ENCODE measurements at places on chromosomes 11 and 22.

DNA sequence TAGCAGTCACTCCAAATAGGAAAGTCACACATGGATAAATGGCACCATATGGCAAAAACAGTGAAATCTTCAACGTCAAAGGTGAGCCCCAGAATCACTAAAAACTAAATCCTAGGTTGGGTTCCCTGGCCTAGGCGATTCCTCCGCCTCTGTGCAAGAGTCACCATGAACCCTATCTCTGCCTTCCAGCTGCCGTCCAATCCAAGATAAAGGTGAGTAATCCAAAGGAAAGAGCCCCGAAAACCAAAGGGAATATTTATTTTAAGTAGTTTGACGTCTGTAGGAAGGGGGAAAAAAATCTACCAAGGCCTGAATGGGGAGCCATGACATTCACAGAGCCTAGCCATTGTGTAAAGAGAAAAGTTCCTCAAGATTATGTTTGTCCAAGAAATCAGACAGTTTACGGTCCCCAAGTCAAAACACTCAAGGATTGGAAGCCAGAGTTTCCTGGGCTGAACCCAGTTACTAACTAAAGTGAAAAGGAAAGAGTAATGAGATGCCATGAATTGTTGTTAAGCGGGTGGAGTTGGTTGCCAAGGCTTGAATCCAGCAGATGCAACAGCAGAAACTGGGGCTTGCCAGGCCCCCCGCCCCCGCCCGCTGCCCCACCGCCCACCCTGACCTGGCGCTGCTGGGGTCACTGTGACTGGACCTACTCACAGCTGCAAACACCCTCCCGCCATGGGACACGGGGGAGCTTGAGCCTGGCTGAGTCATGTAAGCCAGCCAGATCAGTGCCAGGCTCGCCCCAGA lies 39.7 kb upstream of the ETS1 start:
- no peak for DNase-seq

DNA sequence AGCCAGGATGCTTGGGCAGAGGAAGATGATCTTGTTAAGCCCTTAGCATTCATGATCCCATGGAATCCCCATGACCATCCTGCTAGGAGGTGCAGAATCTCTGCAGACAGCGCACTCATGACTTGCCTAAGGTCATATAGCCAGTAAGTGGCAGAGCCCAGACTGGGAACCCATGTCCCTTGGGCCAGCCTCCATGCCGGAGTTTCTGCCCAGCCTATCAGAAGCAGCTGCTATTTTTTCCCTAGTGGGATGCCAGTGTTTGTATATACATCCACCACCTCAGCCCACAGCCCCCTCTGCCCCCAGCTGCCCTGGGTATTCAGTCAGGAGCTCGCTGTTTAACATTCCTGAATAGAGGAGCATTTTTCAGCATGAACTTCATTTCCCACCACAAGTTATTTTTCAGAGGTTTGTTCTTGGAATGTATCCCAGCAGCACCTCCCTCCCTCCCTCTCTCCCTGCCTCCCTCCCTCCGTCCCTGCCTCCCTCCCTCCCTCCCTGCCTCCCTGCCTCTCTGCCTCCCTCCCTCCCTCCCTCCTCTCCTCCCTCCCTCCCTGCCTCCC lies 34.4 kb upstream of the SUSD2 start:
- no peak for DNase-seq

GRCh38 chr11:36865846-36866245 lies 267.8 kb upstream of the RAG2 start:
- DNase-seq, result no peak

GRCh38 chr11:72451831-72452376 lies 17.6 kb upstream of the CLPB start:
- DNase-seq, result peak; percentile 50

- DNase-seq, result no peak
Observed at GRCh38 chr11:62505440-62506091, 41.0 kb downstream of the AHNAK start.

GRCh38 chr11:76802621-76803020 lies 19.5 kb downstream of the TSKU start:
- no peak for DNase-seq
